Kidney (tissue), 22 donors: ENCODE measurements at places on chromosomes 6 and 20.

DNA sequence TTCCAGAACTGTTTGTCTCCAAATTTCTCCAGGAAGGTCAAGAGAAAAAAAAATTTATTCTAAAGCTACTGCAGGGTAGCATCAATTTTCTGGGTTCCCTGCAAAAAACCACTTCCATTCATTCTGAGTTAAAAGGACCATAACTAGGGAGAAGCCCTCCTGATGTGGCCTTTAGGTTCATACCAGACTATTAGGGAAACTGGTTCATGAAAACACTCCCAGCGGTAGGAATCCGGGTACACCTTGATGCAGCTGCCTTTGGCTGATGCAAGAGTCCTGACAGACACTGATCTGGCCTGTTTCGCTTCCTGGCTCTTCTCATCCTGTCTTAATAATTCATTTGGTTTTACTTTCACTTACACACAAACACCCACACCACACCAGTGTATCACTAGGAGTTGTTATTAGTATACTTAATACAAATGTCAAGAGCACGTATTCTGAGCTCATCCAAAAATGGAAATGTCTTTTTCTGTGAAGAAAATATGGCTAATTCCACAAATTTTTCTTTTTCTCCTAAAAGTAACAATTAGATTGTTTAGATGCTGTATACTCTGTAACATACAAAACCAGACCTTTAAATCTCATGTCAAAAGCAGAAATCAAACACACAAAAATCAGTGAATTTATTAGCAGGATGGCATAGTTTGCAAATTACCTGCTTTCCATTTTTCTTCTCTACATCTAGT lies 38.4 kb upstream of the ARHGAP18 start:
- DNase-seq = no peak

GRCh38 chr6:5943591-5943990 lies 63.1 kb downstream of the NRN1 start:
- no peak for DNase-seq

DNA sequence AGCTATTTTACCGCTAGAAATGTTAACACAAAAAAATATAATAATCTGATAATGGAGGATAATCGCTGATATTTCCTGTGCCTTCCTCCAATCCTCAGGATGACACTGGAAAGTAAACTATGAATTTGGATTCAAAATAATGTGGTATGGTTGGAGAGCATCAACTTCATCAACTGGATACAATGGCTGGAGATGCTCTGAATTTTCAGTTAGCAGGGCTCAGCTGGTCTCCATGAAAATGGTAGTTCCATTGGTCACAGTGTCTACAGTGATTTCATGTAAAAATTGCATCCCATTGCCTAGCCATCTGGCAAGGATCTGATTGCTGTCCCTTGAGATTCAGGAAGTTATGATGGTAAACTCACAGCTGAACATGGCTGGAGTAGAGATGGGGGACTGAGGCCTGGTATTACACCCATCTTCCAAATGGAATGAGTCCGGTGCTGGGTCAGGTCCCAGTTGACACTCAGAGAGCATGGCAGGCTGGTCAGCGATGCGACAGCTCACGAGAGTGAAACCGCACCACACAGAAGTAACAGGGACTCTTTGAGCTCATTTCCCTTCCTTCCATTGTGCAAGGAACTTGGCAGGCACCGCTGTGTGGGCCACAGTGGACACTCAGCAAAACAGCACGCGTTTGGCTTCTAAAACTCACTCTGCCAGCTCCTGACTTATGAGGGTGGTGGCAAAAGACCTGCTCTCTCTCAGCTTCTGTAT lies 142.4 kb upstream of the TNFAIP3 start:
- no peak for DNase-seq

GRCh38 chr6:5679691-5680090 lies 327.0 kb downstream of the NRN1 start:
- no peak for DNase-seq
